ENCODE measurements at places on chromosomes 16 and 17. TPM values are rescaled to one million over a fixed set of nuclear protein-coding genes. Genes with fewer than 3 reads are reported as not detected.

NLK gene
- total RNA-seq: 16.7 TPM

GNGT2 gene
- 0.95 TPM for total RNA-seq

GRCh38 chr16:12168074-12169000, 191.8 kb downstream of the SNX29 start:
- no peak for DNase-seq

DNA sequence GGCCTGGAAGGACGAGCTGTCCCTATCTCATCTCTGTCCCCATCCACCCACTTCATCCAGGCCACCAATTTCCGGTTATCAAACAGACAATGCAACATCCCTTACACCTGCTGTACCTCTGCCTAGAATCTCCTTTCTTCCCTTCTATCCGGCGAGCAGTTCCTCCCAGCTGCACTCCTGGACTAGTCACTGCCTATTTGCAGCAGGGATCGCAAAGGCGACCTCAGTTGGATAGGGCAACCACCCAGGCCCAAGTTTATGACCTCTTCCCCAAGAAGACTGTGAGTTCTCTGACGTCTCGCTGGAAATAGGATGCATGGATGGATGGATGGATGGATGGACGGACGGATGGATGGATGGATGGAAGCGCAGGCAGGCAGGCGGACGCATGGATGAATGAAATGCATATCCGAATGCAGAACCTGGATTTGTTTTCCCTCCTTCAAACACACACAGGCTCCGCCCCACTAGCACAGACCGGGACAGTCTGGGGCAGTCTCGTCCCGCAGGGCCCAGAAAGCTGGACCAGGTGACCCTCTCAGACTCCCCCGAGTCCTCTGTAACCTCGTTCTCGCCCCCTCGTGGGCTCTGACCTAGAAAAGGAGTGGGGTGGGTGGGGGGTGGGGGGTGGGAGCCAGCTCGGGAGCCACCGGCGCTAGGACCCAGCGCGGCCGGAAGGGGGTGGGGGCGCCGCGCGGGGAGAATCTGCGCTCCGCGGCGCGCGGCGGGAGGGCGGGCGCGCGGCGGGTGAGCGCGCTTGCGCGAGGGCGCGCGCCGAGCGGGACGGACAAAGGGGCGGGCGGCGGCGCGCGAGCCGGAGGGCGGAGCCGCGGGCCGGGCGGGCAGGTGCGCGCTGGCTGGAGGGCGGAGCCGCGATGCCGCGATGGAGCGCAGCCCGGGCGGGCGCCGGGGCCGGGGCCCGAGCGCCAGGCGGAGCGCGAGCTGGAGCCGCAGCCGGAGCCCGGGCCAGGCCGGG, at the start of gene SBK1:
SBK1 (plus strand) TSS at position 875 of the 976 bp plus-strand sequence. CDS start 24,867 bp downstream, outside the sequence.
- DNase-seq: peak; percentile 89

DNA sequence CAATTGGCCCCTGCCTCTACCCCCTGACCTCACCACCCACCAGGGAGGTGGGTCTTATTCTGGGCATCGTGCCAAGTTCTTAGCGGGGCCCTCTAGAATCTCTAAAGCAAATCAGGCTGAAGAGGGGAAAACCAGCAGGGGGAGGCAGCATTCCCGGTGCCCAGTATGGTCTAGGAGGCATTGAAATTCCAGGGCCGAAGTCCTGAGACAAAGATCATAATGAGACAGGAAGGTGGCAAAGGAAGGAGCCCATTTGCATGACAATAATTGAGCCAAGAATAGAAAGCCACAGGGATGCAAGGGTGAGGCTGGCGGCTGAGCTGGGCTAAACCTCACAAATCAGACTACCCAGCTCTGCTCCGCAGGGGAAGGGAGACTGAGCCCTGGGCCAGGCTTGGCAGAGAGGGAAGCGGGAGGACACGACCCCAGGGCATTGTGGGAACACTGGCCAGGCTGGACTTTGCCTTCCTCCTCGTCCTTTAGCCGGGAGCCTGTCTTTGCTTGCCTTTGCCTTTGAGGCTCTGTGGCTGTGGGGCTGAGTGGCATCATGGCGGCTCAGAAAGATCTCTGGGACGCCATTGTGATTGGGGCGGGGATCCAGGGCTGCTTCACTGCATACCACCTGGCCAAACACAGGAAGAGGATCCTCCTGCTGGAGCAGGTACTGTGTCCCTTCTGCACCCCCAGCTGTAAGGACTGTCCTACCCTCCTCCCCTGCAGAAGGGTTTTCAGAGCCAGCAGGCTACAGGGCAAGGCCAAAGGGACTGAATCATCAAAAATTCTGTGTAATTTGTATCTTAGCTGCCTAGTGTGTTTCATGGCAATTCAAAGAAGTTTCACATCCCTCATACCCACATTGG, at the start of gene PIPOX:
PIPOX (plus strand) TSS at position 463 of the 860 bp plus-strand sequence; CDS start at position 548, 85 bp downstream.
- DNase-seq: peak; percentile 8

OR1F1 gene
- not detected for total RNA-seq

GRCh38 chr17:8153957-8154607, 1.9 kb upstream of the PER1 start:
- DNase-seq: peak; percentile 100

KLHDC4 gene
- 19.4 TPM for total RNA-seq

VPS35L gene
- 22.5 TPM for total RNA-seq

- DNase-seq: no peak
Measured at GRCh38 chr16:4767872-4768548, 1.0 kb upstream of the ZNF500 start.

DNA sequence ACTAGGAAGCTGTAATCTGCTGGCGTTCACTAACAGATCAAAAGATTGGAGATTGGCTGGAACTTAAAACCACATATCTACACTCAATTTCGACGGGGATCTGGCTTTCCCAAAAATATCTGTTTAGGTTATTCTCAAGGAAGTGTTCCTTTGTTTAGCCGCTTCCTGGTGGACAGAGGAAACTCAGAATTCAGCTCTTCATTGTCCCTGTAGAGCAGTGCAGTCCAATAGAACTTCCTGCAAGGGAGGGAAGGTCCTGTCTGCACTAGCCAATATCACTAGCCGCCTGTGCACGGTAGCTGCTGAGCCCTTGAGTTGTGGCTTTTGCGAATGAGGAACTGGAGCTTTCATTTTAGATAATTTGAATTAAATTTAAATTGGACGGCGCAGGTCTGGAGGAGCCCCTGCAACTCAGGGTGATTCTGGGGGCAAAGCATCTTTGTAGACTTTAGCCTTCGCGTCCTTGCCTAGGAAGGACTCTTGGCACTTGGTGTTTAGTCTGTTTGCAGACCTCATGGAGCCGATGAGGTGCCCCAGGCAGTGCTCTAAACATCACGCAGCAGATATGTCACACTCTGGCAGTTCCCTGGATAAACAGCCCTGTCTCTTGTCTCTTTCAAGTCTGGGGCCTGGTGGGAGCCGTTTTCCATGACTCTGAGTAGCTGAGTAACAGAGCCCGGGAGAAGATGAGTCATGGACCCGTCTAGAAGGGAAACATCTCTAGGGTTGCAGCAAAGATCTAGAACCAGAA, 122.2 kb downstream of the CCDC182 start:
- DNase-seq: no peak

RHBDF1 gene
- 11.4 TPM for total RNA-seq

DNA sequence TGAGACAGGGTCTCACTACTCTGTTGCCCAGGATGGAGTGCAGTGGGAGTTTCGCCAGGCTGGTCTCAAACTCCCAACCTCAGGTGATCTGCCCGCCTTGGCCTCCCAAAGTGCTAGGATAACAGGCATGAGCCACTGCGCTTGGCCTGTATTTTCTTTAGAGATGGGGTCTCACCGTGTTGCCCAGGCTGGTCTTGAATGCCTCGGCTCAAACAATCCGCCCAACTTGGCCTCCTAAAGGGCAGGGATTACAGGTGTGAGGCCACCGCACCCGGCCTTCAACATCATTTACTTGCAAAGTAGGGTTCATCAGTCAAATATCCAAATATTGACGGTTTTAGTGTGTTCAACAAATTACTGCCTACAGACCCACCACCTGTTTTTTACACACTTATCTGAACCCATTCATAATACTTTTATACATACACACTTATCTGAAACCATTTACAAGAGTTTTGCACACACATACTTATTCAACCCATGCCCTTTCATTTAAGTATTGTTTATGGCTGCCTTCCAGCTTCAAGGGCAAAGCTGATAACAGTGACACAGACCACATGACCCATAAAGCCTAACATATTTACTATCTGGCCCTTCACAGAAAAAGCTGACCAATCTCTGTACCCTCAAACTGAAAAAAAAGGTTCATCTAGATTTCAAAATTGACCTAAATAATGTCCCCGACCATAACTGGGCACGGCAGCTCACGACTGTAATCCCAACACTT, 11.9 kb downstream of the TMEM170A start:
- DNase-seq: no peak

- no peak for DNase-seq
Measured at GRCh38 chr17:73767696-73768095, 123.5 kb upstream of the SDK2 start.

GRCh38 chr16:5066511-5066910, 755 bp upstream of the C16orf89 start:
- no peak for DNase-seq

HYDIN gene
- 3.9 TPM for total RNA-seq

GRCh38 chr16:69494991-69495392, 70.6 kb downstream of the CYB5B start:
- DNase-seq: no peak

DNA sequence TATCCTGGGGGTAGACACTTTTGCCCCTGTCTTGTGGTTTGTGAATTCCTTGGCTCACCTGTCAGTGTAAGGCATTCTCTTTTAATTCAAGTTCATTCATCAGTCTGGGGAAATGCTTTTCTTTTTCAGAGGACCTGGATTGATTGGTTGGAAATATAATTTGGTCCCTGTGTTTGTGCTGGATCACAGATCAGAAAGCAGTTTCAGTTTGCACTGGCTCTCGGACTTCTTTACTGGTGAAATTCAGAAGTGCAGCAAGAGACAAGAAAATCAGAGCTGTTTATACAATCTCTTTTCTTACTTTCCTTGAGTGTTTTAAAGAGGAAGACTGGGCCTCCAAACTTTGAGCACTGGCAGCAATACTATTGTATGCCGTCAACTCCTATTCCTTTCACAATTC, 161.8 kb upstream of the KCNJ16 start:
- no peak for DNase-seq

DNA sequence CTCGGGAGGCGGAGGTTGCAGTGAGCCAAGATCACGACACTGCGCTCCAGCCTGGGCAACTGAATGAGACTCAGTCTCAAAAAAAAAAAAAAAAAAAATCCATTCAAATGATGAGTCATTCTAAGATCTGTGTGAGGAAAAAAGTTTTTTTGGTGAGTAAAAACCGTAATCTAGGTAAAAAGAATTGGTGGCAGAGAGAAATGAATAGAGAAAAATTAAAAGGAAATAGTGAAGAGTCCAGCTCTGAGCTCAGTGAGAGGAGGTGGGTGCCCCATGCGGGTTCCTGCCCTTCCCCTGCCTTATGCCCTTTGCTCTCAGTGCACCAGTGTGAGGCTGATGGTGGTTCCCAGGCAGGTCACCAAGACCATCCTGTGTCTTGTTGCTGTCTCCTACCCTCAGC, 20.9 kb downstream of the GAN start:
- DNase-seq: no peak

DNA sequence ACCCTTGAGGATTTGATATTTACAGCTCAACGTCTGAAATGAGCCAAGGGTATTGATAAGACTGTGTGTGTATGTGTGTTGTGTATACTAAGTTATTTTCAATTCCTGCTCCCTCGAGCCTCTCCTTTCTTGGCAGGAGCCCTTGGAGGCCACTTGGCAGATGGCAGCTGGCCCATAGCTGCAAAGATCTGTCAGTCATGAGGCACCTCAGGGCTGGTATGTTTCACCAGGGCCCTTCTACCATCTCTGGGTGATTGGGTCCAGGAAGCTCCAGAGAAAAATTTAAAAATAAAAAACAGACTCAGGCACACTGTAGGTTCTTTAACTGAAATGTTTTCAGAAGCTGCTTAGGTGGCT, 355.7 kb downstream of the HAPSTR1 start:
- DNase-seq: peak; percentile 81

DNA sequence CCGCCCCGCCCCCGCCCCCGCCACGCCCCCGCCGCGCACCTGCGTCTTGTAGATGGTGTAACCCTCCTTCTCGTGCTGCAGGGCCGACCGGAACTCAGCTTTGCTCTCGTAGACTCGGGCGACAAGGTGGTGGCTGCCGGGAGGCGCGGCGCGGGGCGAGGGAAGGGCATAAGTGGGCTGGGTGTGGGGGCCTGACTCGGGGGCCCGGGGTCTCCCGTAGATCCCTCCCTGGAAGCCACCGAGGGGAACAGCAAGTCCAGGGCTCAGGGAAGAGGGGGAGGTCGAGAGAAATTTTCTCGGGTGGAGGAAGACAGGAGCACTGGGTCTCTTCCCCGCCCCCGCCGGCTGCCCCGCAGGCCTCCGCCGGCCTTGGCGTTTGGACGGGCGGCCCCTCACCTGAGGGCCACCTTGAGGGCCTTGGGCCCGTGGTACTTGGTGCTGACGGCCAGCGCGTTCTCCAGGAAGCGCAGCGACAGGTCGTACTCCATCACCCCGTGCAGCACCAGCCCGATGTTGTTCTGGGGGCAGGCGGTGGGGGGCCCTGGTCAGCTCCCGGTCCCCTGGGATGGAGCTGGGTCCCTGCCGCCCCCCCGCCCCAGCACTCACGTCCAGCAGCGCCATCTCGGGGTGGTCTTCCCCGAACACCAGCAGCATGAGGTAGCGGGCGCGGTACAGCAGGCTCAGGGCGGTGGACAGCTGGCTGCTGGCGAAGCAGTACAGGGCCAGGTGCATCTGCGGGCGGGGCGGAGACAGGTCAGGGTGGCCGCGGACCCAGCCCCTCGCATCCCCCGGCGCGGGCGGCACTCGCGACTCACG, 19.4 kb downstream of the CLUH start:
- no peak for DNase-seq

DNA sequence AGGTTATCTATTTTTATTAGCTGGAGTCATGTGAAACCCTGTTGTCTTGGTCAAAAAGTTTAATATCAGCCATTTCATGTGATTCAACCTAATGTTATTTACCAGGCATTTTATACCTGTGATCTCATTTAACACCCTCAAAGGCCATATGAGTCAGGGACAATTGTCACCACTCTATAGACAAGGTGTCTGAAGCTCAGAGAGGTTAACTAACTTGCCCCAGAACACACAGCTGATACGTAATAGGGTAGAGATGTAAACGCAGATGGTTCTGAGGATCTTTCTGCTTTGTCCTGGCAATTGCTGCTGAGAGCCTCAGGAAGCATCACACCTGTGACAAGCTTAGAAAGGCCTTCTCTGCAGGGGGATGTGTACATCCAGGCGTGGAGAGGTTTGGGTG, 4.9 kb downstream of the CD300A start:
- DNase-seq: no peak

- no peak for DNase-seq
Measured at GRCh38 chr17:51188271-51188833, 22.1 kb downstream of the NME2 start.

LITAFD gene
- total RNA-seq: not detected

- no peak for DNase-seq
Measured at GRCh38 chr16:68374246-68374805, 63.5 kb downstream of the PRMT7 start.

- no peak for DNase-seq
Measured at GRCh38 chr17:33593991-33594390, 300.9 kb upstream of the ASIC2 start.

C16orf54 gene
- 0.25 TPM for total RNA-seq

- no peak for DNase-seq
Measured at GRCh38 chr17:31329221-31329620, 7.8 kb upstream of the EVI2A start.

All from pancreas (tissue), 10 donors.